RWPE1 (cell line): ENCODE measurements at places on chromosomes 6 and 20.

DNA sequence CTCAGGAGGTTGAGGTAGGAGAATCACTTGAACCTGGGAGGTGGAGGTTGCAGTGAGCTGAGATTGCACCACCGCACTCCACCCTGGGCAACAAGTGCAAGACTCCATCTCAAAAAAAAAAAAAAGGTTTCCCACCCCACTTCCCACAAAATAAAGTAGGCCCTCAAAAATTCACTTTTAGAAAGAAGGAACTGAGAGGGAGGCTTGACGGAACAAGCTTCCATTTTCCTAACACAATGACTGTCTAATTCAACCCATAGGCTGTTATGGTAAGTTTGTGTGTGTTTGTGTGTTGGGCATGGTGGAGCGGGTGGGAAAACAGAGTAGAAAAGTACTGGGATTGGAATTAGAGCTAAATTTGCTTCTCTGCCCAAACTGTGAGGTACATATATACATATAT is 98.4 kb upstream of the MAN1A1 start:
- no peak for DNase-seq

- no peak for DNase-seq
Measured at GRCh38 chr6:150573041-150573681, 26.5 kb upstream of the PLEKHG1 start.

GRCh38 chr20:10524643-10525042 is 89.5 kb downstream of the SLX4IP start:
- DNase-seq: peak; percentile 55

DNA sequence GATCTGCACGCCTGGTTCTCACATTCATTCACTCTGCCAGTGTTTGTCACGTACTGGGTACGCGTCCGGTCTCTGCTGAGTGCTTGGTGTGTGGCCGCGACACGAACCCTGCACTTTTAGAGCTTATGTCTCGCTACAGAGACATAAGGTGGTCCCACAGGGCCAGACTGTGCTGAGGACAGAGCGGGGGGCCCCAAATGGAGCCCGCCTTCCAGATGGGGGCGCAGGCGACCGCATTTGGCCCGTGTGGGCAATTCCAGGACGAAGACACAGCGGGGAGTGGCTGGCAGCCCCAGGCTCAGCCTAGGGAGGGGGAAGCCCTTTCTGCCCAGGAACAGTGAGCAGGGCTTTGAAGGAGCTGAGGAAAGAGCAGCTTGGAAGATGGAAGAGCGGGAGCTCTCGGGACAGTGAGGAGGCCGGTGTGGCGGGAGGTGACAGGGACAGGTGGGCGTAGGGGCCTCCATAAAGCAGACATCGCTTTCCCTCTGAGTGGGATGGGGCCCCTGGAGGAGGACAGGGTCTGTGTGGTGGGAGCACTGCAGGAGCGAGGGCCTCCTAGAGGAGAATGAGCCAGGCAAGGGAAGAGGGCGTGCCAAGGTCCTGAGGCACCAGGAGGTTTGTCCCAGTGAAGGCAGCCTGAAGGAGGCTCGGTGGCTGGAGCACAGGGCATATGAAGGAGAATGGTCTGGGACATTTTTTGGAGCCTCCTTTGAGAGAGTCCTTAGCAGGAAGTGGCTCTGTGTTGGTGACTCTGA is 7.8 kb upstream of the MTG2 start:
- DNase-seq: no peak

- DNase-seq: no peak
Measured at GRCh38 chr20:44106615-44107014, 80.4 kb downstream of the JPH2 start.

GRCh38 chr20:40282941-40283340 is 406.1 kb downstream of the MAFB start:
- no peak for DNase-seq

GRCh38 chr6:147689398-147689797 is 180.9 kb downstream of the SAMD5 start:
- no peak for DNase-seq

DNA sequence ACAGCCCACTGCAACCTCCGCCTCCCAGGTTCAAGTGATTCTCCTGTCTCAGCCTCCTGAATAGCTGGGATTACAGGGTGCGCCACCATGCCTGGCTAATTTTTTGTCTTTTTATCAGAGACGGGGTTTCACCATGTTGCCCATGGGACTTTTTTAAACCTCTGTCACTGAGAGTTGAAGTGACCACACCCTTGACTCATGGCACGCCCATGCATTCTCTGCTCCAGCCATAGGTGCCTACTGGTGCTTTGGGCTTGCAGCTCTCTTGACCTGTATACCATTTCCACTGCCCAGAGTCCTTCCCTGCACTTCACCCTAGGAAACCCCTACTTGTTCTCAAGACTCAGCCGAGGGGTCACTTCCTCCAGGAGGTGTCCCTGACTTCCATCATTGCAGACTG is 2.4 kb upstream of the SCRT2 start:
- no peak for DNase-seq

- no peak for DNase-seq
Measured at GRCh38 chr20:44069203-44070011, 117.6 kb downstream of the JPH2 start.

GRCh38 chr6:113901482-113901881 is 44.3 kb downstream of the MARCKS start:
- DNase-seq: no peak

GRCh38 chr20:62111148-62111547 is 11.1 kb upstream of the LSM14B start:
- no peak for DNase-seq

DNA sequence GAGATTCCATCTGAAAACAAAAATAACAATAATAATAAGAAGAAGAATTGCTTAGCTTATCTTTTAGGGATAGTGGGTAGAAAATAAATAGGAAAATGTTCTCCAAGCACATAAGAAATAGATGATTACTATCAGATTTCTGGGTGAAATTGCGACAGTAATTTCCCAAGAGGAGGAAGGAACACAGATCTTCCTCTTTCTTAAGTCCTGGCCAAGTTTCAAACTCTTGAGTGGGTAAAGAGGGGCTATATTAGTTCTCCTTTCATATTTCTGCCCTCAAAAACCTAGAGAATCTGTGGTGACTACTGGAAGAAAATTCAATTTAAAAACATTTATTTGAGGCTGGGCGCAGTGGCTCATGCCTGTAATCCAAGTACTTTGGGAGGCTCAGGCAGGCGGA is 63.7 kb downstream of the PHACTR2 start:
- no peak for DNase-seq

GRCh38 chr6:144582939-144583613 is 297.9 kb downstream of the UTRN start:
- DNase-seq: no peak

DNA sequence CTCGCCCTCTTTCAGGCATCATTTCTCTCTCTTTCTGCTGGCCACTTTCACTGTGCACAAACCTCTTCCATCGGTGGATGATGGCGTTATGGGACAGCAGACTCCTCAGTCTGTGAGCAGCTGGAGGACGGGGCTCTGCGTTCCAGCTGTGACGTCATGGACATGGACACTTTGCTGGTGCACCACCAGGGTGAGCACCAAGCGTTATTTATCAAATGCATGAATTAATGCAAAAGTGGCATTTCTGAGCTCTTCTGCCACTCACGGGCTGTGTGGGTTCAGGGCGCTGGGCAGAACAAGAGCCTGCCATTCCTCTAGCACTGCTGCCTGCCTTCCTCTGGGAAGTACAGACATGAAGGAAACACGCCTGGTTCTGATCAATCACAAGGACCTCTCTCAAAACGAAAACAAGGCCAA is 82.9 kb upstream of the MPC1 start:
- no peak for DNase-seq

DNA sequence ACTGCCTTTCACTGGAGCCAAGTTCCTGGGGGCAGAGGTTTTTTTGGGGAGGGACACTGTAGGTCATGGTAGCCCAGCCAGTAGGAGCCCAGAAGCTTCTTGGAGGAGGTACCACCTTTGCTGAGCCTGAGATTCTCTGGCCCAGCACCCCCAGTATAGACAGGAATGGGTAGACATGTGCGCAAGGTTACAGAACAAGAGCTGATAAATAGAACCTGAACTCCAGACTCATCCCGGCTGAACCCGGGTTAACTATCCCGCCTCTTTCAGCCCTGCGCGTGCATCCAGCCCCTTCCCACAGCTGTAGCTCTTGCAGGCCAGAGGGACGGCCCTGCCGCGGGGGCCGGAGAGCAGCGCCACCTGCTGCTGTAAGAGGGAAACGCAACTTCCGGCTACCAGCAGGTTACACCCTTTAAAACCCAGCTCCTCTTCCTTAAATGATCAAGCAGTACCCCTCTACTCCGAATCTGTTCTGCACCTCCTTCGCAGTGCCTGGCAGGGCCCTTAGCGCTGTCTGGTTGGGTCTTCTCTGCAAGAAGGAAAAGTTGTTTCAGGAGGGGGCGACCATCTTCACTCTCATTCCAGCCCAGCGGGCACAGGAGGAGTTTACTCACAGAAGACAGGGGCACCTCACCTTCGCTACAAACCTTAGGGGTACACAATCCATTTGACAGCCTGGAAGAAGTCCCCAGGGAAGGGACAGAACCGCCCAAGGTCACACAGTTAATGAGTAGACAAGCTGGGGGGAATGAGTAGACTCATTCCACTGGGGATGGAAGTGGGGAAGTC is 7.5 kb downstream of the SRXN1 start:
- peak; percentile 75 for DNase-seq

DNA sequence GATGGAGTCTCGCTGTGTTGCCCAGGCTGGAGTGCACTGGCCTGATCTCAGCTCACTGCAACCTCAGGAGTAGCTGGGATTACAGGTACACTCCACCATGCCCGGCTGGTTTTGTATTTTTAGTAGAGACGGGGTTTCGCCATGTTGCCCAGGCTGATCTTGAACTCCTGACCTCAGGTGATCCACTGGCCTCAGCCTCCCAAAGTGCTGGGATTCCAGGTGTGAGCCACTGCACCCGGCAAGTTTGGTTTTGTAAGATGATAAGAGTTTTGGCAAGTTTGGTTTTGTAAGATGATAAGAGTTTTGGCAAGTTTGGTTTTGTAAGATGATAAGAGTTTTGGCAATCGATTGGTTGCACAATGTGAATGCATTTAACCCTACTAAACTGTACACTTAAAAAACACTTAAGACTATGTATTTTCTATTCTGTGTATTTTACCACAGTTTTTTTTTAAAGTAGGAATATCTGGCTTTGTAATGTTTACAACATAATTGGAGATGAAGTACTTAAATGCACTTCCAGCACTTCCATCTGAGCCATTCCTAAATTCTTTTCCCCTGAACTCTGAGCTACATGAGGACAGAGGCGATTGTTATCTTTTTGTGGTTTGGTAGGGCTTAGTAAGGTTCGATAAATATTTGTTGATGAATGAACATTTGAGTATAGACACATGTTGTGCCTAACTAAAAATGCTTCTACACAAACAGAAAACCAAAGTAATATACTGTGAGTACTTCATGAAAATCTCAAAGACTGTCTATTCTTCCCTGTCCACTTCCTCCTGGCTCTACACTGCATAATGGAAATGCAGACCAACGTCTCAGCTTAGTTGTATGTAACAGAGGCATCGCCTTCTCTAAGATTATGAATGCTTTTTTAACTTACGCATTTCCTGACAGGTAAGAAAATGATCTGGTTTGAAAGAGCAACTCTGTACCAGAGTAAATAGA is 18.8 kb downstream of the SAMHD1 start:
- DNase-seq: no peak

DNA sequence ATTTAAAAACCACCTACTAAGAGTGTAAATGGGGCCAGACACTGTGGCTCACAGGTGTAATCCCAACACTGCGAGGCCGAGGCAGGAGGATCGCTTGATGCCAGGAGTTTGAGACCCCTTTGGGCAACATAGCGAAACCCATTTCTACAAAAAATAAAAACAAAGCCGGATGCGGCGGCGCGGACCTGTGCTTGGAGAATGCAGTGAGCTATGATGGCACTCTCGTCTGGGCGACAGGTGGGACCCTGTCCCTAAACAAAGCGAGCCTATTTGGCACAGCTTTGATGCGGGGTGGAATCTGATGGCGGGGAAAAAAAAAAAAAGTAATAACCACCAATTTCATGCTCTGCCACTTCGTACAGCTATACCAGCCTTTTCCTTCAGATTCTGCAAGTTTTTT is 1.1 kb downstream of the TCP1 start:
- DNase-seq: no peak

- DNase-seq: no peak
Measured at GRCh38 chr6:75563032-75563431, 38.6 kb upstream of the SENP6 start.

DNA sequence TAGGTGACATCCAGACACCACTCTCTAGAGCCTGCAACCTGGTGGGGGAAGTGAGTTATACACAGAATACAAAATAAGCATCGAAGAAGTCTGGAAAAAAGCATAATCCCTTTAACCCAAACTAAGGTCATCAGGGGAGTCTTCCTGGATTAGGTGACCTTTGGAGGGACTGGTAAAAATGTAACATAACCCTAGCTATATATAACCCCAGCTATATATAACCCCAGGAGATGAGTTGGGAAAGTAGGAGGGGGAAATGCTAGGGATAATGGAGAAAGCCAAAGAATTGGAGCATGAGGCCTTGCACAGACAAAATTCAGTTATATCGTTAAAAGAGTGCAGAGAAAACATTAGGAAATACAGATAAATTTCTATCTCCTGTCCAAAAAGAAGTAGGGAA is 164.8 kb downstream of the QRSL1 start:
- DNase-seq: no peak

DNA sequence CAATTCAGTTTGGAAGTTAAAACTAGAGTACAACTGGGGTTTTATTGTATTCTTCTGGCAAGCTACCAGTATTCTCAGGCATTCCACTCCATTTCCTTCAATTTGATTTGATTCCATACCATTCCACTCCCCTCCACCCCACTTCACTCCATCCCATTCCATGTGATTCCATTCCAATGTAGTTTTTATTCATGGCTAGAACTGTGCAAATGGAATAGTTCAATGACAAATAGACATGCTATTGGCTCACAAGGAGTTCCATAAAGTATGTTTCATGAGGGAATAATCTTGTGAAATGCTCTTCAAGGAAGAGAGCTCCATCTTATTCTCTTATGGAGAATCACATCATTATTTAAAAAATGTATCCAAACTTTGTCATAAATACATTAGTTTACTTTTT is 285.0 kb upstream of the BMP2 start:
- no peak for DNase-seq

- no peak for DNase-seq
Measured at GRCh38 chr6:165451838-165452237, 142.4 kb upstream of the C6orf118 start.

GRCh38 chr6:36925809-36926208 is 28.7 kb upstream of the PI16 start:
- DNase-seq: no peak

DNA sequence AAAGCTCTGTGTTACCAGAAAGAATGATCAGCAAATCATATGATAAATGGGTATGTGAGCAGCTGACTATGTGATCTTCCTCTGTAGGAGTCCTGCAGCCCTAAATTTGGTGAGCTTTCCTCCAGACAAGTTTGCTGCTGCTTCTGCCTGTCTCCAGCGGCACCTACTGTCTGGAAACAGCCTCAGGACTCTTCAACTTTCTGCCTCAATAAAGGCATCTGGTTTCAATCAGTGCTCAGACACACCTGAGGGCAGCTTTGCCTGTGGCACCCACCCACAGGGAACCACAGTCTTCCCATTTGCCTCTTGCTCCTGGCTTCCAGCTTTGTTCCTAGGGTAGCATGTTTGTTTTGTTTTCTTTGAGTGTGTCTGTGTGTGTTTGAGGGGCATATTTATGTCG is 727.9 kb upstream of the MAN1A1 start:
- DNase-seq: no peak

- DNase-seq: no peak
Measured at GRCh38 chr20:18176318-18176785, 38.7 kb downstream of the KAT14 start.

- no peak for DNase-seq
Measured at GRCh38 chr6:168247443-168248147, 72.0 kb downstream of the DACT2 start.
